ENCODE measurements at places on chromosomes 13 and 19.
A peak's percentile ranks its signal among the peaks of the same experiment; 100 is the strongest.

DNA sequence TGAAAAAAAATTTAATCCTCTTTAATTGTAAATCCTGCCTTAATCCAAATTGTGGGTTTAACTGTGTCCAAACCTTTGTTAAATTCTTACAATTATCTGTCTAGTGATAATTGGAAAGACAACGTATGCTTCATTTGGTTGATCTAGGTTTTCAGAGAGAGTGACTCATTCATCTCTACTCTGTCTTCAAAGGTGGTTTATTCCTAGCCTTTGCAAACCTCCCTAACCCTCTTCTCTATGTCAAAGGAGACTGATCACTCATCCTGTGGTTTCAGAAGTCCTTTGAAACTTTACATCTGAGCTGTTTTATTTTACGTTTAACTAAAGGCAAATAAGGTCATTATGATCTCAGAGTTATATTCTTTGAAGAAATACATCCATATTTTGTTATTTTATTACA is 8.8 kb upstream of the OXGR1 start:
- DNase-seq = no peak

DNA sequence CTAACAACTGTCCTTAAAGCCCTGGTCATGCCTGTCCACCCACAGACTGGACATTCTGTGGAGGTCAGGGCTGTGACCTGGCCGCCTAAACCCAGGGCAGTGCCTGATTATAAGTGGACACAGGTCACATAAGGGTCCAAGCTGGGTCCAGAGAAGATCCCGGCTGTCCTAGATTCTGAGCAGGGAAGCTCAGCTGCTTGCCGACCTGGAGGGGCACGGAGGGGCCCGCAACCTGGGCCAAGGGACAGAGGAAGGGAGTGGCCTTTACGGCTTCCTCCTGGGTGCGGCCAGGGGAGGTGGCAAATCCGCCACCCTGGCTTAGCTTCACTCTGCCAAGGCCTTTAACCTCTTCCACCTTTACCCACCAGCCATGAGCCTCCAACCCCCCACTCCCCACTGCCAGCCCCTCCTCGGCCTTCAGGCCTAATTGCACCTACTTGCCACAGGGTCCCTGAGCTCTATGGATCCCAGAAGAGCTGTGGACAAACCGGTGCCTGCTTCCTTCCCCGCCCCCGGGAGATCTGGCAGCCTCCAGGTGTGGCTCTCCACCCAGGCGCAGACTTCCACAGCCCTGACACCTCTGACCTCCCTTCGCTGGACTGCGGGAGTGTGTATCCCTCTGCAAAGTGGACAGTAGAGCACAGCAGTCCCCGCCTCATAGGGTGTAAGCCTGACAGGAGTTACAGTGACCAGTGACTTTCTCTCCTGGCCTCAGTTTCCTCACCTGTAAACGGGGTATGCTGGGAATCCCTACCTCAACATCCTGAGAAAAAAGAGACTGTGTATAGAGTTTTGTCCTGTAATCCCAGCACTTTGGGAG is 1.7 kb downstream of the CD320 start:
- DNase-seq = peak; percentile 4

DNA sequence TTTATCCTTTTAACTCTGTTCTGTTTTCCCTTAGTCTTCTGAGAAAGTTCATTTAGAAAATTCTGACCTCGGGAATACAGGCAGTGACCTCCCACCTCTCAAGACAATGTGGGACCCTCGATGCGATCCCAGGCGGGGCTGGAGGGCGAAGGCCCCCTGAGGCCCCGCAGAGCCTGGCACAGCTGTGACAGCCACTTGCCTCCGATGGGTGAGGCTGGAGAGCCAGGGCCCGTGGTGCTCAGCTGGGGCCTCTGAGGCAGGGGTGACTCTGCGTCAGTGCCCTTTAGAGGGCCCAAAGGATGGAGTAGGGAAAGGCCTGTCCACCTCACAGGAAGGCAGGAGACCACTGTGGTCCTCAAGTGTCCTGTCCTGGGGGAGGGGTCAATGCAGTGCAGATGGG is 10.3 kb downstream of the GJA3 start:
- DNase-seq = no peak

- DNase-seq = peak; percentile 87
These were observed 5.1 kb downstream of the JUNB start for GRCh38 chr19:12796146-12797071.
